Neural progenitor cell (in vitro differentiated cells): ENCODE measurements at places on chromosomes 2 and 18. TPM values are rescaled to one million over a fixed set of nuclear protein-coding genes. Genes with fewer than 3 reads are reported as not detected.

DNA sequence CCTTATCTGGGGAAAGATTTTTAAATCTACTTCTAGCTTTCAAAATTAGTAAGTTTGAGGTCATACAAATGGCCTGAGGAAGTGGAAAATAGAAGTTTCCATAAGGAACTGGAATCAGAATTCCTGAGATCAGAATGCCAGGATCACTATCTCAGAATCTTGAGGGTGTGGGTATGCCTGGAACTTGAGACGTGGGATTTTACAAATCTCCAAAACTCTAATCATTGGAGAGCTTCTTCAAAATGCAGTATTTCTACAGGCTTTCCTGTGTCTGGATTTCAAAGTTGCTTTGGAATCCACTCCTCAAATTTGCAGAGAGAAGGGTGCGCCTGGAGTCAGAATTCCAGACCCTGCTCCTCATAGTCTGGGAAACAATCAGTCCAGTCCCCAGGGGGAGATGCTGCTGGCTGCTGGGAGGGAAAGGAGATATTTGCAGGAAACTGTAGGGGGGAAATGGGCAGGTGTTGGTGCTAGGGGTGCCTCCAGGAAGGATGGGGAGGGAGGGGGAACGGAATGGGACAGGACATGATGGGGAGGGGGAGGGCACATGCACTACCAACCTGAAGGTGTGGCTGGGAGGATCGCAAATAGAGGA, 31.0 kb upstream of the CATIP start:
- no peaks in the 10 kb centered on the region for H3K36me3 ChIP-seq
- peaks cover 45% of the 10 kb centered on the region for H3K4me1 ChIP-seq
- H3K4me3 ChIP-seq = no peak overlapping the region
- no peak overlapping the region for H3K27ac ChIP-seq

- H3K27me3 ChIP-seq = no peaks in the 10 kb centered on the region
- H3K36me3 ChIP-seq = no peaks in the 10 kb centered on the region
These were observed 495.6 kb upstream of the ZEB2 start for GRCh38 chr2:145015561-145015960.

NABP1 gene
- 1.2 and 2.8 TPM in 2 replicates for total RNA-seq

TMEFF2 gene
- 0.56 and 1.7 TPM in 2 replicates for total RNA-seq

MORN2 gene
- total RNA-seq = 17.4 and 42.9 TPM in 2 replicates

CRYGC gene
- total RNA-seq = not detected in 2 replicates
